ENCODE measurements at places on chromosomes 4 and X.
A peak's percentile ranks its signal among the peaks of the same experiment; 100 is the strongest.

- no peak for DNase-seq
Observed at GRCh38 chr4:146439999-146440398, 81.7 kb downstream of the SLC10A7 start.

DNA sequence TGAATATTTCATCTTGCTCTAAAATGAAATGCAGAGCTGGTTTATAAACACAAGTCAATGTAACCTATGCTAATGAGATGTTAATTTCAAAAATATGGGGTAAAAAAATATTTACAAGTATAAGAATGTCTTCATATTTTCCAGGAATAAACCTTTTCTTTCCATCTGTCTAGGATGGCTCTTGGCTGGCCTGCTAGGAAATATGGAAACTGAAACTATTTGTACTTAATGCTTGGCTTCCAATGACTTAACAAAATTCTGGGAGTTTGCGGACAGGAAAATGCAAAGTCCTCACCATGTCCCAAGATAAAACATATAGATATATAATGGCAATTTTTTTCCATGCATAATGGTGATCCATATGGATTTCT, 168.1 kb downstream of the SCFD2 start:
- no peak for DNase-seq

DNA sequence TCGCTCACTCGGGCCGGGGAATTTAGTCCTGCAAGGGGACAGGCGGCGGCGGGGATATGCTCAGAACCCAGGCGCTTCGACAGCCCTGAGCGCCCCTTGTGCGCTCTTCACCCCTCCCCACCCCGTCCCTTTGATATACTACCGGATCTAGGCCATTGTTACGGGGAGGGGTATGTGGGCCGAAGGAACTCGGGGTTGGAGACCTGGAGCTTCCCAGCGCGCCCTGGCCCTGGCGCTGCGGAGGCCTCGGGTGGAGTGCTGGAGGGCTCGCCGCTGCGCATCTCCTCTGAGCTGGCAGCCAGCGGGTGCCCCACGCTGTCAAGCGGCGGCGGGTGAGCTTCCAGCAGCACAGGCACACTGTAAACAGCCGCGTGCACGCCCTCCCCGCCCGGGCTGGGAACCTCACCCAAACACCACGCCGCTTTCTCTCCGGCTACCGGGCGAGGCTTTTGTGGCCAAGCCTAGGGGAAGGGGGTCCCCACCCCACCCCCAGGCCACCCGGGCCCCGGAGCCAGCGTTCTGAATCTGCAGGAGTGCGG, 54.5 kb upstream of the BCOR start:
- peak; percentile 69 for DNase-seq

GRCh38 chrX:151239751-151240150, 63.4 kb downstream of the GPR50 start:
- DNase-seq: no peak

GRCh38 chr4:52057196-52057595, 6.1 kb downstream of the SPATA18 start:
- DNase-seq: no peak

DNA sequence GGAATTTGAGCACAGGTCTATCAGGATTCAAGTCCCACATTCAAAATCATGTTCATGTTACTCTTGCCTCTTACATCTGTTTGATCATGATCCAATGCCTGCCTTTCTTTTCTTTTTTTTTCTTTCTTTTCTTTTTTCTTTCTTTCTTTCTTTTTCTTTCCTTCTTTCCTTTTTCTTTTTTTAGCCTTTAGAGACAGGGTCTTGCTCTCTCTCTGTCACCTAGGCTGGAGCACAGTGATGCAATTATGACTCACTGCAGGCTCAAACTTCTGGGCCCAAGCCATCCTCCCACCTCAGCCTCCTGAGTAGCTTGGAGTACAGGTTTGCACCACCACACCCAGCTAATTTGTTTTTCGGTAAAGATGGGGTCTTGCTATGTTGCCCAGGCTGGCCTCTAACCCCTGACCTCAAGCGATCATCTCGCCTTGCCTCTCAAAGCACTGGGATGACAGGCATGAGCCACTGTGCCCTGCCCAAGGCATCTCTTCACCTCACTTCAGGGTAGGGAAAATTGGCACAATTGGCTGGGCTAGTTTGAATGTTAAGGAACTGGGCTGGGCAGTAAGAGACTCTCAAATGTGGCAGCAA, 359.2 kb downstream of the FBXW7 start:
- no peak for DNase-seq

- no peak for DNase-seq
Observed at GRCh38 chrX:40628506-40628905, 5.3 kb downstream of the MPC1L start.

DNA sequence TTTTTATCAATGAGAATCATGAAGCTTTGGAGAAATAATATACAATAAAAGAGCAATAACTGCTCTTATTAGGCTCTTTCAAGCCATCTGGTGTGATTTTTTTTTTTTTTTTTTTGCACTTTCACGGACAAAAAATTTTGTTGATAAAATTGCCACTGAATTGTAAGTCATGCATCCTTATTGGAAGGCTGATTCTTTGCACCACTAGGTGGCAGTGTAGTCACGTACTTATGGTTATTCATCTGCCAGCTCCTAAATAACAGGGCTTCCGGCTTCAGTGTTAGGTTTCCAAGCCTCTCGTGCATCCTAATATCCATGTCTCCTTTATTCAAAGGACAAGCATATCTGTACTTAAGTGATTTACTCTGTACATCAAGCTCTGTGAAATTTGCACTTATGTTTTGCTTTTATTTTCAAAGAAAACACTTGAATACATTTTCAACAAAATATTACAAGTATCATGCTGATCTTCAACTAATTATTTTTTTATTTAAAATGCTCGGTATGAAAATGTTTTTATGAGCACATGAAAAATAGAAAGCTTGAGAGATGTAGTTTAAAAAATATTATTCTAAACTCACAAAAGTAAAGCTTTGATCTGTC, 1578.3 kb upstream of the TENM3 start:
- peak; percentile 67 for DNase-seq

- no peak for DNase-seq
Observed at GRCh38 chr4:7521666-7522065, 86.9 kb upstream of the PSAPL1 start.

- DNase-seq: no peak
Observed at GRCh38 chr4:183867247-183867646, 37.9 kb upstream of the STOX2 start.

- DNase-seq: no peak
Observed at GRCh38 chrX:120726294-120726693, 96.4 kb upstream of the C1GALT1C1 start.

DNA sequence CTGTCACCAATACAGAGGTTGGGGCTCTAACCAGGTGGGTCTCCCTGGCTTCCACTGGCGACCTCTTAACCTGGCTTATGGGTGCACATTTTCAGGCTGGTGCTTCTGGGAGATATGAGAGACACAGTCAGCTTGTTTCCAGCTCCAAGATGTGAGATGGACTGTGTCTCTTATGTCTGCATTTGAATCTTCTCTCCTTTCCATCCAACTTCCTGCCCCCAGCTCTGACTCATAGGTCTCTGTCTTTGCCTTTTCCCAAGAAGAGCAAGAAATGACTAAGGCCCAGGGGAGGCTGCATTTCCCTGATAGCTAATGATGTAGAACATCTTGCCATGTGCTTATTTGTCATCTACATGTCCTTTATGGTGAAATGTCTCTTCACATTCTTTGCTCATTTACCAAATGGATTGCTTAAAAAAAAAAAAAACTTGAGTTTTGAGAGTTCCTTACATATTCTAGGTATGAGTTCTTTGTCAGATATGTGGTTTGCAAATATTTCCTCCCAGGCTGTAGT, 3.2 kb upstream of the UXT start:
- no peak for DNase-seq

DNA sequence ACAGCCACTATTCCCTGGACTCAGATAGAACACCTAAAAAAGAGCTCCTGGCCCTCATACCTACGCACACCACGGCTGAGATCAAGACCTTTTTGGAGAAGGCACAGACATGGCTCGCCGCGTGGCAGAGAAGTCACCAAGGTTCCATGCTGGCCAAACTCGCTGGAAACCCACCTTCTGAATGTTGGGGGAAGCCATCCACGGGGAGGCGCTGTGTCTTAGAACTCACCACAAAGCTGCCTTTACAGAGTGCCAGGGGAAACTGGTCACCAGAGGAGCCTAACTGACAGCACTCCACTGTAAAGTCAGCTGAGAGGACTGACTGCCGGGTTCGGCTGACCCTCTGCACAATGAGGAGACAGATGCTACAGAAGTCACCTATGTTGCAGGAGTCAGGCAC, 97.9 kb downstream of the NEUROG2 start:
- DNase-seq: peak; percentile 51

Measured in ecto neural progenitor cell (in vitro differentiated cells).